ENCODE measurements at places on chromosomes 3 and 15.

DNA sequence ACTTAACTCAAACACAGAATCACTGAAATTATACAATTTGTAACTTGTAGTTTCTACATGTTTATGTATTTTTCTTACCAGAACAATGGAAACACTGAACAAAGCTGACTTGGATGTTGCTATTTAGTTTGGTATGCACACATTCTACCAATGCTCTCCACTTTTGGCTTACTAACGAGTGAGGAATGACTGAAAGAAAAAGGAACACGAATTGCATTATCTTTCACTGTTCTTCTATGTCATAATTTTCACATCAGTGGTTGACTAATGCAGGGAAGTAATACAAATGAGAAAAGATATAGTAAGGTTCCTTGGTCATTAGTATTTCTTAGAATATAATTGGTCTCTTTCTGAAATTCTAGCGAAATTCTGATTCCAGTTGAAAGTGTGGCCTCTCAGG lies 9.8 kb upstream of the CNTN3 start:
- no peak for DNase-seq

- DNase-seq, result no peak
Observed at GRCh38 chr3:36591959-36592358, 172.4 kb downstream of the DCLK3 start.

- no peak for DNase-seq
Observed at GRCh38 chr3:139529662-139530061, 9.9 kb downstream of the RBP1 start.

DNA sequence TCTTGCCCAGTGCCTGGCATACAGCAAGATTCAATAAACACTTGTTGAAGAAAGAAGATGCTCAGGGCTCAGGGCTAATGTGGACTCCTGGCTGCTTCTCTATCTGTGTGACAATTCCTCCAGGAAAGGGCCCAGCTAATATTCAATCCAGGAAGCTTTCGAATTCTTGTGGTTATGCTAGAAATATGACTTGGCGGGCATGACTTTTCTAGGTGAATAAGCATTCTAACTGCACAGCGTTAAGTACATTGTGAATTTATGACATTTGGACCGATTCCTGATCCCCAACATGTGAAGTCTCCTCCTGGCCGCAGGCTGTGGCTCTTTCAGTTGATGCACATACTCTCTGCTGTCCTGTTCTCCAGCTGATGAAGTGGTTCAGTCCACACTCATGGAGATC lies 117.0 kb downstream of the IMPG2 start:
- DNase-seq, result no peak

DNA sequence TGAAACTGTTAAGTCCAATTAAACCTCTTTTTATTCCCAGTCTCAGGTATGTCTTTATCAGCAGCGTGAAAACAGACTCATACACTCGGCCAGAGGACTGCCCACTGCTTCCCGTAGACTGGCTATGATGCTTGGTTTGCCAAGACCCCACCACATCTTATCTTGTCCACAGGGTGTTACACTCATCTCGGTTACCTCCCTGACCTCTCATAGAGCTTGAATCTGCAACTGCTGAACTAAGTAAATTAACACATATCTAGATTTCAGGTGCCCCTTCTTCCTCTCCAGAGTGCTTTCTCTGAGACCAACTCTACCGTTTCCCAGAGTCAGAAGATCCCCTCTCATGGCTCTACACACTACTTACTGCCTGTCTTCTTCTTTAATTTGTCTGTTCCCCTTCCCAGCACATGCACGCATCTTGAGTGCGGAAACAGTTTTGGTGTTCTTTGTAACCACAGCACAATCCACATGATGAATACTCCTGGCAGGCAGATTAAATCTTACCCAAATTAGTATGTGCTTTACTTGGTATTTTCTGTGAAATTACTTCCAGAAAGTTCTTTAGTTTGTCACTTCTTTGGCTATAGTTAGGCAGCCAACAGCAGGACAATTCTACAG lies 49.7 kb downstream of the CD200 start:
- no peak for DNase-seq

GRCh38 chr15:30865257-30865656 lies 38.5 kb upstream of the FAN1 start:
- DNase-seq, result no peak

GRCh38 chr3:77620009-77620408 lies 580.1 kb downstream of the ROBO2 start:
- DNase-seq, result no peak

DNA sequence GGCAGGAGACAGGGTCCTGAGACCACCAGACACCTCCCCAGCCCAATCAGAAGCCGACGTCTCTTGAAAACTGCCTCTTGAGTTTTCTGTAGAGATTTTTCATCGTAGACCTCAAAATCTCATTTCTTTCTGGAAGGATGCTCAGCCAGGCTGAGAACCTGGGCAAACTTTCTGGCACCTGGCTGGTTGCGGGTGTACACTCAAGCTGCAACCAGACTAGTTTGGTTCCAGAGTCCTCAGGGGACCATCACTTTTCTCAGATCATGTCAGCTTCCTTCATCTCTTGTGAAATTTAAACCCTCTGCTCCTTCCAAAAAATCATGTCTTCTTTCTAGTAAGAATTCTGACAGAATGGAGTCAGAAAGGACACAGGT lies 45.1 kb downstream of the CMTM7 start:
- DNase-seq, result no peak

- DNase-seq, result no peak
Observed at GRCh38 chr3:6416049-6416661, 444.8 kb upstream of the GRM7 start.

DNA sequence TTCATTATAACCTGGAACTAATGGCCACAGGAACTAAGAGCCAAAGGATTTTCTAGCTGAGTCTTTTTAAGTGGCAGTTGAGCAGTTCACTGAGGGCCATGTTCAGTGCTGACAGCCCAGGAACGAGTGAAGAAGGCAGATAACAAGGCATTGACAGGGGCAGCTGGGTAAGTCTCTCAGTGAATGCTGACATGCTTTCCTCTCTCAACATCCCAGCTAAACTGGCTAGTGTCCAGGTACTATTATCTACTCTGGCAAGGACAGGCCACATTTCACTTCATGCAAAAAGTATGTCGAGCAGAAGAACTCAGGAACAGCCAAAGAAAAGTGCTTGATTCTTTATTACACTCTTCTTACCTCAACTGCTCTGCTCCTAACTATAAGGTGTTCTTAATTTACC lies 515.9 kb downstream of the NLGN1 start:
- DNase-seq, result no peak

- DNase-seq, result no peak
Observed at GRCh38 chr3:128482666-128483656, 10.0 kb downstream of the GATA2 start.

- DNase-seq, result no peak
Observed at GRCh38 chr15:98734466-98735199, 86.3 kb downstream of the IGF1R start.

- DNase-seq, result no peak
Observed at GRCh38 chr3:77693147-77693546, 653.2 kb downstream of the ROBO2 start.

DNA sequence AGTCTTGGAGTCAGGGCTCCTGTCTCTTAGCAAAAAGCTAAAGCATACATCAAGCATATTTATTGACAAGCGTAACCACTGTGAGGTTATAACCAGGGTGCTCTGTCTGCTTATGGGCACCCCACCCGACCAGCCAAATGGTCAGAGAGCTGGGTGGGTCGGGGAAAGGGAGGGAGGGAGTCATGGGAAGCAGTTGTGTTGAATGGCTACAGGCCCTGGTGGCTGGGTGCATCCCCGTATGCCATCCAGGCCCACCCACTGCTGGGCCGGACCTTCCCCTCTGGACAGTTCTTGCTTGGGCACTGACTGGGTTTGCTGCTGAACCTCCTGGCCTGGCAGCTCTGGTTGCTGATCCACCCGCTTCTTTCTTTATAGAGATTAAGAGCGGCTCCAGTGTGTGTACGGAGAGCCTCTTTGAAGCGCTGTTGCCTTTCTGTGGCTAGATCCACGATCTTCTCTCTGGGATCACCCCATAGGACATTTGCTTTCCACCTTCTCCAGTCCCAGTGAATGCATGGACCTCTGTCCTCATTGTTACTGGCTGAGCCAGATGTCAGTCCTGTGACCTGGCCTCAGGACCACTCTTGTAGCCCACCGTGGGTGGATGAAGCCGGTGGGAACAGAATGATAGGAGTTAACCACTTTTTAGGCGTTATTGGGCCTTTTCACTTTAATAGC lies 59.6 kb downstream of the SMAD3 start:
- no peak for DNase-seq

DNA sequence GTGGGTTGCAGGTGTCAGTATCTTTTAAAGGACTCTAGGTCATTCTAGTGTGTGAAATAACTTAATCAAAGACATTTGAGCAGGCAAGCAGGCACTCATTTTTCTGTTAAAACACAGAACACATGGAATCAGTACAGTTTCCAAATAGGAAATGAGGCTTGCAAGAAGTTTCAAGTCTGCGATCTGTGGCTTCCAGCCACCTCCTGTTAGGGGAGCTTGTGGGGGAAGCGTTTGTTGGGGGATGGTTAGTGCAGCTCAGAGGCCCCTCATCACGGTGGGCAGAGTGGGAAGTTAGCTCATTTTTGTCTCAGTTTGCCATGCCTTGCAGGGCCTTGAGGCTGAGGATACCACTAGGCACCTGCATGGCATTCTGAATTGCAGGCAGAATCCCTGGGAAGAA lies 59.9 kb downstream of the SLC6A11 start:
- no peak for DNase-seq

GRCh38 chr3:156604642-156605144 lies 49.8 kb upstream of the SSR3 start:
- DNase-seq, result no peak

DNA sequence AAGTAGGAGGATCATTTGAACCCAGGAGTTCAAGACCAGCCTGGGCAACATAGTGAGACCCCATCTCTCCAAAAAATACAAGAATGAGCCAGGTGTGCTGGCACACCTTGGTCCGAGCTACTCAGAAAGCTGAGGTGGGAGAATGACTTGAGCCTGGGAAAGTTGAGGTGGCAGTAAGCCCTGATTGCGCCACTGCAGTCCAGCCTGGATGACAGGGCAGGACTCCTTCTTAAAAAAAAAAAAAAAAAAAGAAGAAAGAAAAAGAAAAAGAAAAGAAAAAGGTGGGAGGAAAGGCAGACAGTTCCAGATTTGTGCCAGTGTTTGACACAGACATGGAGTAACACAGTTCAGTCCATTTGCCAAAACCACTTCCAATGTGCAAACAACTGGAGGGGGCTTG lies 75.7 kb downstream of the ATP10A start:
- DNase-seq, result no peak

GRCh38 chr15:88375234-88375927 lies 91.8 kb downstream of the MRPL46 start:
- no peak for DNase-seq

GRCh38 chr3:134423153-134423552 lies 48.9 kb upstream of the AMOTL2 start:
- DNase-seq, result no peak

DNA sequence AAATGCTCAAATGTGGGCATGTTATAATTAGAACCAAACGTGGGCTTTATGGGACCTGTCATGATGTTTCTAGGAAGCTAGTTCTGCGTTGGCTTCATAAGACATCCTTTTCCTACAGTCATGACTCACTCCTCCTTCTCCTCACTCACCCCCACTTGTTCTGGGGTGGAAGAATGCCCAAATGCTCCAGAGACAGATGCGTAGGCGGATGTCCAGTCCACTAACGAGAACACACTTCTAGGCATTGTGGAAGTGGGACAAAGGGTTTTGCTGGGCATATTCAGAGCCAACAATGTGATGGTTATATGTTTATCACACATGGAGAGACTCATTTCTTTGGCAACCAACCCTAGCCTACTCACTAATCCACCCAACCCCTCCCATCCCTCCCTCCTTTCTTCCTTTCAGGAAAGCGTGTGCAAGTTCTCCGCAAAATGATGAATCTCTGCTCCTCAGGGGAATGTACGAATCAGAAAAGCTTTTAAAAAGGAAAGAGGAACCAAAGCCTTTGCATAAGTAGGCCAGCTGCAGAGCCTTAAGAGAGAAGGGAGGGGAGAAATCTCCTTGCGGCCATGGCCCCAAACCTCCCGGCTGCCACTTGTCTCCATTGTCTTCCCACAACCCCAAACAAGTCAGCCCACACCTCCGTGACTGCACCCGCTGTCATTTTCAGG lies 123.0 kb upstream of the SPRED1 start:
- DNase-seq, result no peak

DNA sequence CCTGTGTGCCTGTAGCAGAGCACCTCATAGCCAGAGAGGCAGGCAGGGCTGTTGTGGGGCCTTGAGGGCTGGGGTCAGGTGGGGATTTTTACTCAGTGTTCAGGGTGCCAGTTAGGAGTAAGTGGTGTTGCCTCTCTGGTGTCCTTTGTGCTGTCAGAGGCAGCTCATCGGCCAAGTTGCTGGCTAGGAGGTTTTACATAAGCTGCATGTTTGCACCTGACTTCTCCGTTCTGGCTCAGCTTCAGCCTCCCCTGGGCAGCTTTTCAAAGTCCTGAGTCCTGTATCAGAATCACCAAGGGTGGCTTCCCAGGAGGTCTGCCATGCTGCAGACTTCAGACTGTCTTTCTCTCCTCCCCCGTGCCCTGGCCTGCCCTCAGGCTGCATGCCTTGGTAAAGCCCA lies 242.6 kb upstream of the TPM1 start:
- DNase-seq, result no peak

DNA sequence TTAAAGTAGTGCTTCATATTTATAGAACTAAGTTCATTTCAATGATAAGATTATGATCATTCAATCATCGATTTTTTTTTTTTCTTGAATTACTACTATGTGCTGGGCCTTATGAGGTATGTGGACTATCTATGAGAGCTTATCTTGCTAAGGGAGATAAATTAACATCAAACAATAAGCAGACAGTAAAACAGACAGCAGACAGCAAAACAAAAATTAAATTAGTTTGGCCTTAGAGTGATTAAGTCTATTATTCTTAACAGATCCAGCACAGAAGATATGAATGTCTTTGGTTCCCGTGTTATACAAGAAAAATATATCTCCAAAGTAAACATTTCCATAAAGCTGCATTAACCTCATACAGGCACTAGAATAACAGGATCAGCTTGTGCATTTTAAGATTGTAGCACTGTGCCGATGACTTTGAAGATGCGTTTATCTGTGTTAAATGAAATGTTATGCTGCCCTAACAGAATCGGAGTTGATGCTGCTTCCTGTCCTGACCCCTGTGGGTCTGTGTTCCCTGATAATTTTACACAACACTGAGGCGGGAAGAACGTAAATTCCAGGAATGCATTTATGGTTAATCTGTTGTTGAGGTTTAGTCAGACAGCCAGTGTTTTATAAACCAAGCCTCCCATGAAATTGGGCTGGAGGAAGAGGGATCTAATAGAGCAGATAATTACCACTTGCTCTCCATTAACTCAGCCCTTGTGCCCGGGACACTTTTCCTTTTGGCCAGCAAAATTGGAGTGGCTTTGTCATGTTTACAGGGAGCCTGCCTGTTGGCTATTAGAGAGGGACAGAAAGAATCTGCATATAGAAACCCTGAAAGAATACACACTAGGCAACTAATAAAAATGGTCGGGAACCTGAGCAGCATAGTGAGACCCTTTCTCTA lies 80.8 kb downstream of the GHSR start:
- DNase-seq, result no peak

DNA sequence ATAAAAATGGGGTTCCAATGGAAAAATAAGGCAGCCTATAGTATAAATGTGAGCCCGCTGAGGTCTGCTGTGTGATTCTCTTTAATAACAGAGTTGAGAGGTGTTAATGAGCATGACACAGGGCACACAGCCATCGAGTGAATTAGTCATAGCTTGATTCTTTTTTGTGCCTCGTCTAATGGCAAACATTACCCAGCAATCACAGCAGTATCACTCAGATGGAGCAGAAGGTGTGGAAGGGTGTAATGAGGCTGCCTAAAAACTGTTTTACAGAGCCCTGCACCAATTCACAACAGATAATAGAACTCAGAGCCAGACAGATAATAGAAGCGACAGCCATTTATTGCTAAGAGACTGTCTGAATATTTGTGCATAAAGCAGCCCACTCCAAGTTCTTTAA lies 178.6 kb upstream of the TPRG1 start:
- DNase-seq, result no peak
